Glomerular endothelial cell (primary cell): ENCODE measurements at places on chromosomes 1 and 21. TPM values are rescaled to one million over a fixed set of nuclear protein-coding genes. Genes with fewer than 3 reads are reported as not detected.

The LGR6 gene
- not detected in 2 replicates for total RNA-seq

The OXCT2 gene
- total RNA-seq, result 1.2 and 2.5 TPM in 2 replicates

The TMEM82 gene
- total RNA-seq, result not detected in 2 replicates

The AMIGO1 gene
- total RNA-seq, result 0.64 and 0.68 TPM in 2 replicates

The LCE2A gene
- total RNA-seq, result not detected in 2 replicates

The INSRR gene
- not detected in 2 replicates for total RNA-seq

The SSX2IP gene
- 3.9 and 4.3 TPM in 2 replicates for total RNA-seq

The SEMA6C gene
- total RNA-seq, result 20.2 and 28.1 TPM in 2 replicates

The KDM5B gene
- 58.6 and 96.4 TPM in 2 replicates for total RNA-seq

The RNF220 gene
- 61.8 and 74.3 TPM in 2 replicates for total RNA-seq

The CELA2B gene
- not detected in 2 replicates for total RNA-seq

The CPT2 gene
- 14.1 and 14.8 TPM in 2 replicates for total RNA-seq
